ENCODE measurements at places on chromosomes 6 and 20.

- no peak for DNase-seq
Observed at GRCh38 chr20:51661609-51662178, 106.5 kb downstream of the ATP9A start.

DNA sequence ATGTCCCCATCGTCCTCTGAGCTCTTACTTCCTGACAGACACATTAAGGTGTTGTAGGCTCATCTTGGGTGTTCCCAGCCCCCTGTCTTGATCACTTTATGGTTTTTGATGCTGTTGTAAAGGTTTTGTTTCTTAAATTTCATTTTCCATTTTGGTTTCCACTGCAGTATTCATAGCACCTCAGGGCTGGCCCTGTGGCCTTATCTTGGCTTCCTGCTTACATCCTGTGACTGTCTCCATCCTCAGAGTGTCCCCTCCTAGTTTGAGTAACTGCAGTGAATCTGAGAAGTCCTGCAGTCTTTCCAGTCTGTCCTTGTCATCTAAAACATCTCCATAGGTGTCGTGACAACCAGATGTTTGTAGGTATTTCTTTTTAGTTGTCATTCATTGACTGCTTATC, 50.9 kb downstream of the JARID2 start:
- no peak for DNase-seq

DNA sequence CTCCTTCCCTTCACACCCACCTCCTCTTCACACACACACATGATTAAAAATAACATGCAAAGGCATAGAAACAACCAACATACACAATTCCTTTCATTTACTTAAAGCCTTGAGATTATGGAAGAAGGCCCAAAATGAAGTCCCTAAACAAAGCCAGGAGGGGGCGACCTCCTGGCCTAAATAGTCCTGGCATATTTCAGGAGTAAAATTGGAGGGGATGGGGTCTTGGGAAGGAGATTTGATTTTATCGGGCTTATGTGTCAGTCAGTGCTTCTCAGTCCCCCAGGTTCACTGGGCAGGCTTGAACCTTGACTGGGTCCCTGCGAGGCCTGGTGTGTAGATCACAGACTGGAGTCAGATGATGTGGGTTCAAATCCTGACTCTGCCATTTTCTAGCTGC, 266.4 kb downstream of the SAMD5 start:
- DNase-seq: no peak

DNA sequence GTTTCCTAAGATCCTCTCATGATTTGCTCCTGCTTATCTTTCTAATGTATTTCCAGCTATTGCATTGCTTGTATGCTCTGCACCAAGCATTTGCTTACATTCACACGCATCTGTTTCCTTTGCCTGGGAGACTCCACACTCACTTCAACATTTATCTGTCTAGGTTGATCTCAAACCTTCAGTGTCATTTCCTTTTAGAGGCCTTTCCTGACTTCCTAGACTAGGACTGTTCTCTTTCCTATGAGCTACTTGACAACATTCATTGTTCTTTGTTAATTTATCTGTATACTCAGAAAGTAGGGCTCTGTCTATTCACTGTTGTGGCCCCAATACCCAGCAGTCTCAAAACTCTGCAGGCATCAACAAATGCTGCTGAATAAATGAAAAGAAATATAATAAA, 84.4 kb downstream of the WASF1 start:
- DNase-seq: no peak

GRCh38 chr6:1761477-1761877, 151.8 kb downstream of the FOXC1 start:
- no peak for DNase-seq

Data from memory B cell (primary cell).